Natural killer cell (primary cell): ENCODE measurements at places on chromosomes 16 and 17.

DNA sequence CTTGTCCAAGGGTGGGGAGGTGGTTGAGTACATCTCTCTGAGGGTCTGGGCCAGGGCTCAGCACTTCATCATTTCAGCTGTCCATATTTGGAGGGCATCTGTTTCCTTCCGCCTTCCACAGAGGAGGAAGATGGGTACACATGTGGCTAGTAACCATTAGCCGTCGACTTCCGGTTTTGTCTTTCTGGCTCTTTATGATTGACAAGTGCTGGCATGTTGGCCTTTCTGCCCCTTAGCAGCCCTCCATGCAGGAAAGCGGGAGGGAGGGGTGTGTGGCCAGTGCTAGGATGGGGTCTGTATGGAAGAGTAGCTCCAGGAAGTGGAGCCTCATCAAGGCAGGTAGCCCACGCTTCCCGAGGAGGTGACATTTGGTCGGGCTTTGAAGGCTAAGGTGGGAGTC, 69.6 kb downstream of the RAI1 start:
- peak overlapping the region; percentile 93 for H3K27ac ChIP-seq
- no peaks in the 10 kb centered on the region for H3K27me3 ChIP-seq
- peaks cover 66% of the 10 kb centered on the region for H3K4me1 ChIP-seq

- no peaks in the 10 kb centered on the region for H3K4me1 ChIP-seq
- H3K36me3 ChIP-seq: peaks cover 15% of the 10 kb centered on the region
- H3K27ac ChIP-seq: no peak overlapping the region
- H3K4me3 ChIP-seq: no peak overlapping the region
- no peak for DNase-seq
Measured at GRCh38 chr16:16095646-16096045, 127.6 kb downstream of the ABCC6 start.

GRCh38 chr17:45791935-45792334, 7.8 kb downstream of the CRHR1 start:
- DNase-seq: no peak
- H3K27me3 ChIP-seq: peaks cover 6% of the 10 kb centered on the region
- no peaks in the 10 kb centered on the region for H3K4me1 ChIP-seq
- no peaks in the 10 kb centered on the region for H3K36me3 ChIP-seq
- no peak overlapping the region for H3K27ac ChIP-seq

DNA sequence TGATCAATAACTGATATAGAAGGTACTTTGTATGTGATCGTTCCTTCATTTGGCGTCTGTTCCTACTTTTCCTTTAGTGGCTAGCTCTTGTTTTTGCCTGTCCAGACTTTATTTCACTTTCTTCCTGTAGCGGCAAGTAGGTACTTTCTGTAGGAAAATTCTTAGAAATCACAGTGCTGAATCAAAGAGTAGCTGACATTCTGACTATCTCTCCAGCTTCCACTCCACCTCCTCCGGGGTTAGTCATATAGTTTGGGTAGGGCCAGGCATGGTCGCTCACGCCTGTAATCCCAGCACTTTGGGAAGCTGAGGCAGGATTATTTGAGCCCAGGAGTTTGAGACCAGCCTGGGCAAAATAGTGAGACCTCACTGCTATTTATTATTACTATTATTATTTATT, 29.9 kb upstream of the PAFAH1B1 start:
- no peak for DNase-seq
- no peaks in the 10 kb centered on the region for H3K4me1 ChIP-seq
- no peaks in the 10 kb centered on the region for H3K36me3 ChIP-seq
- no peaks in the 10 kb centered on the region for H3K27me3 ChIP-seq
- no peak overlapping the region for H3K27ac ChIP-seq
- no peak overlapping the region for H3K4me3 ChIP-seq

GRCh38 chr17:333626-334396, 18.8 kb downstream of the RPH3AL start:
- H3K27me3 ChIP-seq: no peaks in the 10 kb centered on the region
- DNase-seq: peak; percentile 50
- no peak overlapping the region for H3K27ac ChIP-seq
- no peak overlapping the region for H3K4me3 ChIP-seq
- H3K4me1 ChIP-seq: peaks cover 23% of the 10 kb centered on the region
- H3K36me3 ChIP-seq: no peaks in the 10 kb centered on the region

DNA sequence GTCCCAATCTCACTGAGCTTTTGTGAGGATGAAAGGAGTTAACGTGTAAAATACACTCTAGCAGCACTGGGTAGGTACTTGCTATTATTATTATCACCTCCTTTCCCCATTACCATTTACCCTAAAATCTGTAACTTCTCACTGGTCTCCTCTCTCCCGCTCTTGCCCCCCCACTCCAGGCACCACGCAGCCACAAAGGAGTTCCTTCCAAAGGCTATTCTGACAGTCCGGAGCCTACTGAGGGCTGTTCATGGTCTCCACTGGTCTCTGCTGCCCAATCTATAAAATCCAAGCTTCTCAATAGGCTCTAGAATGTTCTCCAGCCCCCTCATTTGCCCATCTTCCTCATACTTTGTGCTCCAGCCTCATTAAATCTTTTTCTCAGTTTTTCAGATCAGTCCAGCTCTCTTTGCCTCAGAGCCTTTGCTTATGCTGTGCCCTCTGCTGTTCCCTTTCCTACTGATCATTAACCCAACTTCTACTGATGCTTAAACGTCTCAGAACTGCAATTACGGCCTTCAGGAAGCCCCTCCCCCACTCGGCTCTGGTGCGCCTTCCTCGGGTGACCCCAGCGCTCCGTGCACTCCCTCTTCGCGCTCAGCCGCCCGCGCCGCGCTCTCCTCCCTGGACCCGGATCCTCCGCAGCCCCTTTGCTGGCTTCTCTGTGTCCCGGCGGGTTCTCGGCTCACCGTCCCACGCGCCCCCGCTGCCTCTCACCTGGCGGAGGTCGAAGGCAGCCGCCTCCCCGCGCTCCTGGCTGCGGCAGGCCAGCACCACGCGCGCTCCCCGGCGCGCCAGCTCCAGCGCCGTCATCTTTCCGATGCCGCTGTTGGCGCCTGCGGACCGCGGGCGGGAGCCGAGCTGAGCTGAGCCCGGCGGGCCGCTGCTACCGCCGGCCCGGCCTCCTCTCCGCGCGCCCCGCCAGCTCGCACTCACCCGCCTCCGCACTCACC, 737 bp downstream of the DHRS13 start:
- H3K4me3 ChIP-seq: peak overlapping the region; percentile 69
- peaks cover 14% of the 10 kb centered on the region for H3K36me3 ChIP-seq
- no peak for DNase-seq

- no peak overlapping the region for H3K27ac ChIP-seq
- DNase-seq: no peak
- H3K27me3 ChIP-seq: no peaks in the 10 kb centered on the region
- no peak overlapping the region for H3K4me3 ChIP-seq
- no peaks in the 10 kb centered on the region for H3K4me1 ChIP-seq
Measured at GRCh38 chr16:12341966-12342365, 365.4 kb downstream of the SNX29 start.

GRCh38 chr17:62587554-62587953, 39.9 kb upstream of the MRC2 start:
- H3K27ac ChIP-seq: no peak overlapping the region
- no peak for DNase-seq
- H3K27me3 ChIP-seq: no peaks in the 10 kb centered on the region
- no peaks in the 10 kb centered on the region for H3K4me1 ChIP-seq
- H3K4me3 ChIP-seq: no peak overlapping the region

GRCh38 chr17:68446626-68447041, 10.7 kb downstream of the WIPI1 start:
- DNase-seq: no peak
- peaks cover 43% of the 10 kb centered on the region for H3K36me3 ChIP-seq
- H3K27me3 ChIP-seq: no peaks in the 10 kb centered on the region
- no peak overlapping the region for H3K4me3 ChIP-seq

- no peaks in the 10 kb centered on the region for H3K27me3 ChIP-seq
- no peak for DNase-seq
- H3K27ac ChIP-seq: no peak overlapping the region
- no peaks in the 10 kb centered on the region for H3K4me1 ChIP-seq
- no peaks in the 10 kb centered on the region for H3K36me3 ChIP-seq
Measured at GRCh38 chr16:8561496-8561895, 28.8 kb downstream of the TMEM114 start.
